Nephron progenitor cell (in vitro differentiated cells): ENCODE measurements at places on chromosomes 1 and 21.

GRCh38 chr1:48678710-48679505 is 97.8 kb downstream of the BEND5 start:
- no peak for DNase-seq

GRCh38 chr1:110312188-110313121 is 26.7 kb upstream of the RBM15 start:
- peak; percentile 81 for DNase-seq

DNA sequence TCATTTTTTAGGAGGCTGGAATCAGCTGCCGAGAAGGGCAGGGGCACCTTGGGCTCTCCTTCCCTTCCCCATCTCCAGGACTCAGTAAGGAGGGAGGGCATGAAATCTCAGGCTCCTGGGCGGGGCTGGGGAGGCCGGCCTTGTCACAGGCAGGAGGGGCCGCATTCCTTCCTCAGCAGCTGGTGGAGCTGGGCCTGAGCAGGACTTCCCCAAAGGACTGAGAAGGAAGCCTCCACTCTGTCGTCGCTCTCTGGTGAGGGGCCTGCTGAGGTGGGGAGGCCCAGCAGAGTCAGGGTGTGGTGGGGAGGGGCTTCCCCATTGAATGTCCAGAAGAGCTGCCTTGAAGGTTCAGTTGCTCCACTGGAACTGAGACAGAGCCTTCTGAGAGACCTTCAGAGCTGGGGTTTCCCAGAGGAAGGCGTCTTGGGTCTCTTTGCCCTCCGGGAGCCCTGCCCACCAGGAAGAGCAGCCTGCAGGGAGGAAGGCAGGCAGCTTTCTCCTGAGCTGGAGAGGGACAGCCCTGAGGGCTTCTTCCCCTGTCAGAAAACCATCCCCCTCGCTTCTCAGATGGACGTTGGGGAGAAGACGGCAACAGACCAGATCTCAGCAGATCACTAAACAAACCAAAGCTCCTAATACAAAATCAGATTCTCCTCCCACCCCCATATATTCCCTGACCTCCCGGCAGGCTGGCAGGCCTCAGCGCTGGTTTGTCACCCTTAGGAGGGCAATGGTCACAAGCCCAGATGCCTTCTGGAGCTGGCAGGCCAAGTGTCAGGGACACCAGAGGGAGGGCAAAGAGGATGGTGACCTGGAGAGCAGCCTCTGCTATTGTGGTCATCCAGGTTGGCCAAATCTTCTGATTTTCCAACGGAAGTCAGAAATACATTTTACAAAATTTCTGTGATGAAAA is 10.7 kb downstream of the KCNA10 start:
- peak; percentile 63 for DNase-seq

GRCh38 chr1:18814425-18814824 is 45.0 kb downstream of the TAS1R2 start:
- no peak for DNase-seq

DNA sequence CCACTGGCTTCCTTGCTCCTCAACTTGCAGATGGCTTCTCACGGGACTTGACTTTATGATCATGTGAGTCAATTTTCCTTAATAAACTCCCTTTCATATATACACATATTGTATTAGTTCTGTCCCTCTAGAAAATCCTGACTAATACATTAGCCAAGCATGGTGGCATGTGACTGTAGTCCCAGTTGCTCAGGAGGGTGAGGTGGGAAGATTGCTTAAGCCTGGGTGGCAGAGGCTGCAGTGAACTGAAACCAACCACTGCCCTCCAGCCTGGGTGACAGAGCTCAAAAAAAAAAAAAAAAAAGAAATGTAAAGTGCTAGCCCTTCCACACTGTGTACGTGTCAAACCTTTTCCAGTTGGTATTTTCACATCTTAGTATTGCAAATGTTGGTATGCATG is 857.0 kb downstream of the LTN1 start:
- DNase-seq: no peak

GRCh38 chr1:239655023-239655422 is 268.7 kb downstream of the CHRM3 start:
- no peak for DNase-seq

DNA sequence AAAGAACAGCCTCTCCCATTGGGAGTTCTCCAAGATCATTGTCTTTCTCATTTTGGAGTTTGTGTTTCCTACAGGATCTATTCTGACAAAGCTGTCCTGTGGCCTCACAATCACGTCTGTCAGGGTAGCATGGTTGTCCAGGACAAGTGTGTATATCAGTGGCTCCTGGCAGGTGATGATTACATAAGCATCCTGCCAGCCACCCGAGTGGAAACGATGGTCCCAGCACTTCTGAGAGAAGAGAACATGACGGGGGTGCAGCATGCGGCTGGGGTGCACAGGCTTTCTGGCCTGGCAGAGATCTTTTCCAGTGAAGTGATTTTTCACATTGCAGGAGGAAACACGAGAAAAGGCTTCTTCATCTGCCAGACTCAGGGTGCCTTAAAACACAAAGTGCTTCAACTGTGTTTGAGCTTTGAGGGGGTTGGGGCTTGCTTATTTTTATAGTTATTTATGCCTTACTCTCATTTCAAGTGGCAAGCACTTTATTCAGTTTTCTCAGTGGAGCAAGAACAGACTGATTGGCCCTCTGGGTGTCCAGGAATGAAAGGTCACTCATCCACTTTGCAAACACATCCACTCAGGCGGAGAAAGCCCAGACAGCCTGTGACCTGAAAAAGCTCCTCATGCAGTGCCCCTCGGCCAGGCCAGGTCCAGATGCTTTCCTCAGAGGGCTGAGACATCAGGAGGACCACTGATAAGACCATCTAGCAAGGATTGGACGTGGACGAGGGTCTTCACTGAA is 186.0 kb downstream of the DUSP10 start:
- no peak for DNase-seq

DNA sequence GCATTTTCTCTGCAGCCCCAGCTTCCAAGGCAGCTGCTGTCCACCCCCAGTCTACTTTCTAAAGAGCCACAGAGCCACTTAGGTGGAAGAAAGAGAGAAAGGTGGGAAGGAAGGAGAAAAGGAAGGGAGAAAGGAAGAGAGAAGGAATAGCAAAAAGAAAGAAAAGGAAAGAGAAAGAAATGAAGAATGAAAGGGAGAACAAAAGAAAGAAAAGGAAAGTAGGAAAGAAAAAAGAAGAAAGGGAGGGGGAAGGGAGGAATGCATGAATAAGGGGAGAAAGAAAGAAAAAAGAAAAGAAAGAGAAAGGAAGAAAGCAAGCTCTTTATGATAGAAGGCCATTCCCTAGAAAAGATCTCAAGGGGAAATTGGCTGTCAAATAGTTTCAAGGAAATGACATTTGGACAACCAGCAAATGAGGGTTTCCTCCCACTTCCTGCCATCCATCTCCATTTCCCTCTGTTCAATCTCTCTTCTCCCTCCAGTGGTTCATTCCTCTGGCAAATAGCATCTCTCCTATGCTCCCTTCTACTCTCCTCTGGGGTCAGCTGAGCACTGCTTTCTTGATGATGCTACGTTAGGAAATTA is 3.4 kb upstream of the CSF1 start:
- no peak for DNase-seq

DNA sequence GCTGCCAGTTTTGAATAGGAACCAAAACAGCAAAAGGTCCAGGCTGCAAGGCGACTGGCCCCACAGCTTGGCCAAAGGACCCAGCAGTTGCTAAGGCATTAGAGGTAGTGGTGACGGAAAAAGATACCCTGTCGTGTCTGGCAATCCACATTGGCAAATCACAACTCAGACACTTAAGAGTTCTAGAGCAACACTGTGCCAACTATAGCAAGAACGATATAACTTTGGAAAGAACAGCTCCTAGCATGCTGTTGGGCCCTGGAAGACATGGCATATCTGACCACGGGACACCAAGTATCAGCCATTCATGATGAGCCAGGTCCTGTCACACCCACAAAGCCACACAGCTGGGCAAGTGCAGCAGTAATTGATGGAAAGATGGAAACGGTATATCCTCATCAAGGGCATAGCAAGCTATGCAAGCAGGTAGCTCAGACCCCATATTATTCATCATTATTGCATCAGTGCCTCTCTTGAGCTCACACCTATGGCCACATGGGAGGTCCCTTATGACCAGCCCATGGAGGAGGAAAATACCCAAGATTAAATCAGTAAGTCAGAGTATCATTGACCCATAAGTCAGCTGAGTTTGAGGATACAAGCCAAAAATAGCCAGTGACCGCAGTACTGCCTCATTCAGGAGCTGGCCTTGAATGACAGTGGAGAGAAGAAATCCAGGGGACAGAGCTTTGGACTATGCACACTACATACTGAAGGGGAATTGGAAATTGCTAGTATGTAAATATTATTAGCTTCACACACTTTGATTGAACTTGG is 221.2 kb downstream of the SETD4 start:
- no peak for DNase-seq

- no peak for DNase-seq
Observed at GRCh38 chr1:85488126-85488525, 23.2 kb upstream of the DDAH1 start.

DNA sequence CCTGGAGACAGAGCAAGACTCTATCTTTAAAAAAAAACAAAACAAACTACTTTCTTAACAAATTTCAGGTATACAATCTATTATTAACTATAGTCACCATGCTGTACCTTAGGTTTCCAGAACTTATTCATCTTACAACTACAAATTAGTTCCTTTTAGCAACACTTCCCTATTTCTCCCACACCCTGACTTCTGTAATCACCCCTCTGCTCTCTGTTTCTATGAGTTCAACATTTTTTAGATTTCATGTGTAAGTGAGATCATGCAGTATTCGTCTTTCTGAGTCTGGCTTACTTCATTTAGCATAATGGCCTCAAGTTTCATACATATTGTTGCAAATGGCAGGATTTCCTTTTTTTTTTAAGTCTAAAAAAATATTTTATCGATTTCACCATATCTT is 77.9 kb upstream of the LPGAT1 start:
- DNase-seq: no peak

- DNase-seq: no peak
Observed at GRCh38 chr1:78047106-78047505, 1.3 kb downstream of the GIPC2 start.

- DNase-seq: no peak
Observed at GRCh38 chr21:28817871-28818270, 174.8 kb downstream of the LTN1 start.

DNA sequence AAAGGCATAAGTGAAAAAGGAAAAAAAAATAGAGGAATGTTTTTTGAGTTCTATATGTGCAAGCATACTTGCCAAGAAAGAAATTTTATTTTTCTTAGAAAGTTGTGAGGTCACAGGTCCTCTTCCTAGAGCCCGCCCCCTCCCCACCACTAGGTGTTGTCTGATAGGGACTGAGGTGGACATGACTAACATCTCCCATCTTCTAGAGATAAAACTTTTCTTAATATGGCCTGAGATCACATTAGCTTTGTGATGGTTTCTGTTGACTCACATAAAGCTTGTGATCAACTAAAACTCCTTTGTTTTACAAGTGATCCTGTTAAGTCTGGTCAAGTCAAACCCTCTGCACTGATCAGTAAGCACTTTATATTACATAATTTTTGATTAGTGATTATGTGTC is 33.4 kb upstream of the CITED4 start:
- no peak for DNase-seq

DNA sequence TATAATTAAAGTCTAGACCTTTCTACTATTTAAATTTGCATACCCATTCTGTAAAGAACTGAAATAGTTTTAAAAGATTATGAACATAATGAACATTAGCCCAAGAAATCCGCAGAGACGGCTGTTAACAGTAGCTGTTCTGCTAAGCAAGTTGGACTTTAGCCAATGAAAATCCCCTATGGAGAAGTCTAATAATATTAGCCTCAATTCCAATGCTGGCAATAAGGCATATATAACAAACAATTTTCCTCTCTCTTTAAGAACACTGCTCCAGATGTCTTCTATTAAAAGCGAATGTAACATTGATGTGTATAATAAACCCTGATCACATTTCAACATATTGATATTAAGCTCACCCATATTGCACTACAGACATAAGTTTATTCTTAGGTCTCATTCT is 221.3 kb upstream of the KCTD3 start:
- DNase-seq: no peak

DNA sequence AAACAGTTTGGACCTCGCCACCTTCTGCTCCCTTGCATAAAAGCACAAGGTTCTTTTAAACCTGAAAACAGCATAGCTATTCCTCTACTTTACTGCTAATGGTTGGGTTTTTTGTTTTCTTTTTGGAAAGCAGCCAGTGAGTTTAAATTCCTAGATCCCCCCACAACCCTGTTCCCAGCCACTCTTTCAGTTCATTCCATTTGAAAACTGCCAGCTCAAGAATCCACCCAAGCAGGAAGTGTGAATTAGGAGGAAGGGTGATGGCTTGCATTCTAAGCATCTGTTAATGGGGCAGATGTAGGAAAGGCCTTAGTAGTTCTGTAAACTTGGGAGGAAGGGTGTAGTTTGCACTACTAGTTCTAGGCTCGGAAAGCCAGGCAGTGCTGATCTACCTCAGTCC is 172.9 kb upstream of the HOOK1 start:
- DNase-seq: no peak

GRCh38 chr1:184811439-184812111 is 56.9 kb upstream of the EDEM3 start:
- no peak for DNase-seq

- no peak for DNase-seq
Observed at GRCh38 chr1:27658951-27659496, 13.0 kb downstream of the IFI6 start.

DNA sequence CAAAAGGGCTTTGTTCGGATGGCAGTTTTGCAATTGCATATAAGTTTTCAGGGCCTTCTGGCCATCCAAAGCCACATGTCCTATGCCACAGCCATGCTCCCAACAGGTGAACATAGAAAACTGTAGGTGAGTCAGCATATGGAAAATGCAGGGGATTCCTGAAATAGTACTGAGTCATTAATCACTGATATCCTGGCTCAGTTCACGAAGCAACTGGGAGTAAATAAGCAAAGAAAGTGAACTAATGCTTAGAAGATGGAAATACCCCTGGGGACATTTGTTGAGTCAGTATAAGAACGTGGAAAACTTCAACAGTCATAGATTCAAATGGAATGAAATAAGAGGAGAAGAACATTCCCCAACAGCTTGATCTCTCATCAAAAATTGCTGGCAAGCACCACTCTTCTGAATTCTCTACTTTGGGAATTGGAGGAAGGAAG is 148.9 kb upstream of the RUNX1 start:
- no peak for DNase-seq

DNA sequence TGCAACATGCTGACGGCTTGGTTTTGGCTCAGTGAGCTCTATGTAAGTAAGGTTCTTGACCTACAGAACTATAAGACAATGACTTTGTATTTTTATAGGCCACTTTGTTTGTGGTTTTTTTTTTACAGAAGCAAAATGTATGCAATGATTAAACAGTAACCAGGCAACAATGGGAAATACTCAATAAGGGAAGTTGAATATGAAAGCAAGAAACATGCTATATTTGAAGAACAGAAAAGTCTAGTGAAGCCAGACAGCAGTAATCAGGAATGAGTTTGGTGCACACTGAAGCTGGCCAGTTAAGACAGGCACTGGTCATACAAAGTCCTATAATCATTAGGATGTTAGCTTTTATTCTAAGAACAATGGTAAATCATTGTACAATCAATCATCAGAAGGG is 1926.8 kb downstream of the NCAM2 start:
- DNase-seq: no peak

- no peak for DNase-seq
Observed at GRCh38 chr21:34640858-34641257, 25.9 kb upstream of the RCAN1 start.
